Panc1 (cell line): ENCODE measurements at places on chromosomes 2 and 18.

DNA sequence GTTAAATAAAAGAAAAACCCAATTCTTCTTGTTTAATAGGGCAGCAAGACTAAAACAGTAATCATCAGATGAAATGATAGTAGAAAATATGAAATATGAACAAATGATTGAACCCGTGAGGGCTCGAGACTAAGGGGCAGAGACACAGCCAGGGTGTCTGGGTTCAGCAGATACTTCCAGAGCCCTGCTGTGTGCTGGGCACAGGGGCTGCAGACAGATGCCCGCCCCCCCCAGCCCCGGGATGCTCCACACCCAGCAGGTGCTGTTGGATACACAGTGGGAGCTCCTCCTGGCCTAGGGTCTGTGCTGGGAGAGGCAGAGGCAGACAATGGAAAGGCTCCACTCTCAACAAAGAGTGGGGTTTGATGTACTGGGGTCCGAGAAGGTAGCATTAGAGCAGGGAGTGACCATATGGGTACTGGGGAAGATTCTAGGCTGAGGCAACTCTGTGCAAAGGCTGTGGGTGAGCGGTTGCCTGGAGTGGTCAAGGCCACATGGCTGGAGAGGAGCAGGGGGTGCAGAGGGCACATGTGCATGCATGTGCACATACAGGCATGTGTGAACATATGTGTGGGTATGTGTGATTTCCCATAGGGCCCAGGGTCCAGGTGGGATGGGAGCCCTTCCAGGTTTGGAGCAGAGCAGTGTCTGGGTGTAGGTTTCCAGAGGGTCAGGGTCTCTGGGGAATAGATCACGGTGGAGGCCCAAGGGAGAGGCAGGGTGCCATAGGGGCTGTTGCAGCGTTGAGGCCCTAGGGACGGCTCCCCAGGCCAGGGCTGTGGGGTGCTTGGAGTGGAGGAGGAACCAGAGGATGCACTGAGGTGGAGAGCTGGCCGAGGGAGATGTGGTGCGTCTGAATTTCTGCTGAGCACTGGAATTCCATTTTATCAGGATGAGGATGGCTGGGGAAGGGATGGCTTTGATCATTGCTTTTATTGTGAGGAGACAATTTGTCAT is 36.7 kb downstream of the LDLRAD4 start:
- no peak for DNase-seq

- peak; percentile 24 for DNase-seq
These were observed 1.5 kb downstream of the EXOC6B start for GRCh38 chr2:72824224-72824842.

DNA sequence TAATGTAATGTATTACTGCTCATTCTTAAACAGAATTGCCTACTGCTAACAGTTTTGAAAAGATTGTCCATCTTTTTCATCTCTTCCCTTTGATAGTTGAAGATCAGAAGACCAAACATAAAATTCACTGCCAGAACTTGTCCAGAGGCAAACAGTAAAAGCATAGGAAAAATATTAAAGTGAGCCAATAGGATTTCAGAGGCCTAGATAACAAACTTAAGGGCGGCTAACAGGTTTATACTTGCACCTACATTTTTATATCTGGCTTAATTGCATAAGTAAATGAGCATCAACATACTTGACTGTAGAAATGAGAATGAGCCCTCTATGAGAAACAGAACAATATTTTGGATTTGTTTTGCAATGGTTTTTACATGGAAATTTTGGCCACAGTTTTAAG is 30.3 kb downstream of the ZC3H15 start:
- no peak for DNase-seq

DNA sequence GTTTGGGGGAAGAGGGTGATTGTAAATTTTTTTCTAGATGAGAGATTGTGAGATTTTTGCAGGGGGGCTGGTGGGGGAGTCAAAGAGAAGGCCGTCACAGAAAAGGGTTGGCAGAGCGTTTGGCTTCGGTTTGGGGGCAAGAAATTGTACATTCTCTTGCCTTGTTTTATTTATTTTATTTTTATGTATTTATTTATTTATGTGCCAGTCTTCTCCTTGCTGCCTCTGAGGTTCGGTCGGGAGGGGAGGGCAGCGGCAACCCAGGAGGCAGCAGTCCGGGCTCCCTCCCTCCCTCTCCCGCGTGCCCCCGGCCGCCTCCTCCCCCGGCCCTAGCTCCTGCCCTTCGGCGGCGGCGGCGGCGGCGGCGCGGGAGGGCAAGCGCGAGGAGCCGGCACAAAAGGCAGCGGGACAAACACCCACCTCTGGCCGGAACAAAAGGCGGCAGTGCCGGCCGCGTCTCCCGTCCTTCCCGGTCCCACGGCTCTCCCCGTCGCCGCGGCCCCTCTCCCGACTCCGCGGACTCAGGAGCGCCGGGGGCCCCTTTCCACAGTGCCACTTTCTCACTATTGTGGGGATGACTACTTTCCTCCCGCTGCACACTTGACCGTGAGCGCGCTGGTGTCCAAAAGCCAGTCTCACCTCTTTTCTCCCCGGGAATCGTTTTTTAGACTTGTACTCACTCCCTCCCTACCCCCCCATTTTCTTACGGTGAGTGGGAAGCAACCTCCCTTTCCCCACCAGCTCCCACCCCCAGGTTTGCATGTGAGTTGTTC is 1.2 kb downstream of the BCL11A start:
- DNase-seq, result no peak

- DNase-seq, result no peak
These were observed 10.0 kb upstream of the RHOB start for GRCh38 chr2:20436716-20437470.

DNA sequence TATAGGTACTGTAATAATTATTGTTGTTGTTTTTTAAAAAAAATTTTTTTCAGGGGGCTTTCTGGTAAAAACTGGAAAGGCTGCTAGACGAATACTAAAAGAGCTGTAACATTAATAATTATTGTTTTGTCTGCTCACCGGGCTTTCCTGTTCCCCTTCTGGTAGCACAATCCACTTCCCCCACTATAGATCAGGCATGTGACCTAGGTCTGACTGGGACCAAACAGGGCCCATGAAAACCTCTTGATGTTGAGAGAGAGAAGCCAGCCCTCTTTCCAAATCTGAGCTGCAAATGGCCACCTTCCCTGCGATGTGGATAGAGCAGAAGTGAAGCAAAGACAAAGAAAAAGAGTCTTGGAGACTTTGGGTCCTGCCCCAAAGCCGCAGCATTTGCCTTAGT is 23.4 kb downstream of the SH2D6 start:
- DNase-seq, result no peak

GRCh38 chr2:148701877-148702276 is 57.3 kb downstream of the EPC2 start:
- DNase-seq, result no peak

DNA sequence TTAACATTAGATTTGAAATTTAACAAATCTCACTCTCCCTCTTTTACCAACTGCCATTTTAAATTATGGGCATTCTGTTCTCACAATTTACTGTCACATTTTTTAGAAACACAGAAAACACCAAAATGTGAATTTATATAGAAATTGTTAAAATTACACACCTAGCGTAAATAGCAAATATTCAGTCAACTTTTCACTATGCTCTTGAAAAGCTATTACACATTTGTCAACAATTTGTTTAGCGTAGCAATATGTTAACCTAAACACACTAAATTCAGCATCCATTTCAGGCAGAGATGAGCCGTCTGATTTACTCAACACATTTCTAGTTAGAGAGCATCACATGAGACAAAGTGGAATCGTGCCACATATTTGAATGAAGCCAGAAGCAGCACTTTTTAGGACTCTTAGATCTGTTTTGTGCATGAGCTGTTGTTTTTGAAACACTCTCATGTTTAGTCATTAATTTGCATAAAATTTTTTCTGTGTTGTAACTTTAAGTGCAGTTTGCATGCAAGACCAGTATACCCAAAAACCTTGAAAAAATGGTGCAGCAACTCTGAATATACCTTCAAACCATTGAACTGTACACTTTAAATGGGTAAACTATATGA is 8.2 kb downstream of the TTC32 start:
- DNase-seq, result no peak

DNA sequence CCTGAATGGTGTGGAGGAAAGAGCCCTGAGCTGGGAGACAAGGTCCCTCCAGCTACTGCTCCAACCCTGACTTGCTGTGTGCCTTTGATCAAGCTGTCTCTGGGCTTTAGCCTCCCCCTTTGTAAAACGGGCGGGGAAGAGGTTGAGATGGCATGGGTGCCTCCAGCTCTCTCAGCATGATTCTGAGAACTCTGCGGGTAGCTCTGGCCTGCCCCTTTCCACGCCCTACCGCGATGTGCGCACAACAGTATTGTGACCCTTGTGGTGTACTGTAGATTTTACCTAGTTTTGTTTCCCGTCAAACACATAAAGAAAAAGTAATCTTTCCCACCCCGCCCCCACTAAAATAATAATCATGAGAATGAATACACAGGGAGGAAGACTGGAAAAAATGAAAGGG is 5.3 kb downstream of the CD8A start:
- DNase-seq, result no peak

- no peak for DNase-seq
These were observed 5.4 kb downstream of the KHK start for GRCh38 chr2:27091746-27092695.

GRCh38 chr18:78562531-78562961 is 417.1 kb upstream of the SALL3 start:
- no peak for DNase-seq

DNA sequence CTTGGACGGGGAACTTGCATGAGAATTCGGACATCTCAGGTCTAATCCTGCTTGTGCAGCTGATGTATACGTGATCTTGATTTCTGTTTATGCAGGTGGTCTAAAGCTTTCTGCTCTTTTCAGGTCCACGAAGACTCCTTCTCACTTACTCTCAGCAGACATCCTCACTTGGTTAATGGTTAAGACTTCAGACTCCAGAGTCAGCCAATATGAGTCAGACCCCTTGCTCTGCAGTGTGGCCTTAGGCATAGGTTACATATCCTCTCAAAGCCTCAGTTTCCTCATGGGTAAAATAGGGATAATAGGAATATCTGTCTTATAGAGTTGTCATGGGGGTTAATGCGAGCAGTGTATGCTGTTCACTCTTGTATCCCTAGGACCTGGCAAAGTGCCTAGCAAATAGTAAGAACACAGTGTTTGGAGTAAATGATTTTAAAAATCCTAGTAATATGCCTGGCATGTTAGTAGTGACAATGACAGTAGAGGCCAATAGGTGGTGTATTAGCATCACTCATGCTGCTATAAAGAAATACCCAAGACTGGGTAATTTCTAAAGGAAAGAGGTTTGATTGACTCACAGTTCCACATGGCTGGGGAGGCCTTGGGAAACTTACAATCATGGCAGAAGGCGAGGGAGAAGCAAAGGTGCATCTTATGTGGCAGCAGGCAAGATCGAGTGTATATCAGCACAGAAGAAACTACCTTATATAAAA is 42.3 kb downstream of the XRCC5 start:
- DNase-seq, result no peak

- no peak for DNase-seq
These were observed 499.6 kb upstream of the RAB6C start for GRCh38 chr2:129479892-129480291.

DNA sequence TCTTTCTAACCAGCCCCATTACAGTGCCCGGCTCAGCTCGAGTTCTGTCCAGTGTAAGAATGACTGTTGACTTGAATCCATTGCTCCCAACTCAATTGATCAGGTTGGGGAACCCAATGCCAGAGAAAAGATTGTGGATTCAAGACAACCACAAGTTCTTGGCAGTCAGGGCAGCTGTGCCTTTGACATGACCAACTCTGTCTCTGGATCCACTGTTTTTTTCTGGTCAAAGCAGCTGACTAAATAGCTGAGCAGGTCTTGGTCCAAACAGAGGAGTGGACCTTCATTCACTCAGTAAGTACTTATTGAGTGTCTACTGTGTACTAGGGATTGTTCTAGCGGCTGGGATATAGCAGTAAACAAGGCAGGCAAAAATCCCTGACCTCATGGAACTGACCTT is 6.3 kb upstream of the ATOH8 start:
- DNase-seq, result no peak

DNA sequence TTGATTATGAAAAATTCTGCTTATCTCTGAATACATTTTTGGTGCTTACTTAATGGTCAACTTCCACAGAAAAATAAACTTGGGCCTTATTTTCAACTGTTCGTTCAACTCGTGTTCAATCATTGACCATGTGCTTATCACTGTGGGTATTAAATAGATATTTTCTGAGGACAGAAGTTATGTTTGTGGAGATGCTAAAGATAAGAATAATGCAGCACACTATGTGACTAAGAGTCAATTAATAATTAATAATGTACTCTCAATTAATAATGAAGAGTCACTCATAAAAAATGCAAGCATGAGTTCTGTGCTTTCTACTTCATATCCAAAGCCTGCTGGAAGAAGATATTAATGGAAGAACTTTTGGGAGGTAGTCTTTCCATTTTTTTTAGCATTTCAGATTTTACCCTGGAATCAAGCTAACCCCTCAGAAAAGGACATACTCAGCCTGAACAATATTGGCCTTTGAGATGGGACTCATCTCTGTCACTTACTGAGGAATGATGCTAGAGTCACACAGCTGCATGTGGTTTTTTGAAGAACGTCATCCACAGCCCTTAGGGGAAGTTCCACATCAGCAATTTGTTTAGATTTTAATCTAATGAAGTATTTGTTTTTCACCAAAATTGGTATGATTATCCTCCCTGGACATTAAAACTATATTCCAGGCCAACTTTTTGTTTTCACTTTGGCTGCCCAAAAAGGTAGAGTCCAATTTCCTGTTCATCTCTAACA is 191.9 kb upstream of the CRIM1 start:
- no peak for DNase-seq

GRCh38 chr2:28101123-28101522 is 210.6 kb downstream of the BABAM2 start:
- no peak for DNase-seq

DNA sequence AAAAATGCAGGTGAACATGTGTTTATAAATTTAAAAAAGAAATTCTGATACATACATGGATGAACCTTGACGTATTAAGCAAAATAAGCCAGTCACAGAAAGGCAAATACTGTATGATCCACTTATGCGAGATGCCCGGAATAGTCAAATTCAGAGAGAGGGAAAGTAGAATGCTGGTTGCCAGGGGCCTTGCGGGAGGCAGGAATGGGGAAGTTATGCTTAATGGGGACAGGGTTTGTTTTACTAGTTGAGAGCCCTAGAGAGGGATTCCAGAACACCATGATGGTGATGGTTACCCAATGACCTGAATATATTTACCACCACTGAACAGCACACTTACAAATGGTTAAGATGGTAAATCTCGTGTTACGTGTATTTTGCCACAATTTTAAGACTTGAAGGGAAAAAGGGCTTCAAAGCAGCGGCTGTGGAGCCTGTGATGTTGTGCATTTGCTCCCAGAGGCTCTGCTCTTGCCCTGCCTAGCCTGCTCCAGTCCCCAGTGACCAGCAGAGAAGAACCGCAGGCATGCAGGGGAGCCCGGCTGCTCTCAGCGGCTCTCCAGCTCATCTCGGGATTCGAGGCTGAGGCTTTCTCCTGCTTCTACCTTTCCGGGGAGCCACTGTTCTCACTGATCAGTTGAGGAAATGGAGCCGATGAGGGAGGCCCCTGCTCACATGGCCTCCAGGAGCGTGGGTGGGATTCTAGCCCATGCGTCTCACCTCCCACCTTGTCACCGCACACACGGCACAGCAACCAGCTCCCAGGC is 51.7 kb upstream of the TFCP2L1 start:
- no peak for DNase-seq
